GM19239 (cell line): ENCODE measurements at places on chromosomes 1 and 21.

GRCh38 chr1:119046785-119047438, 58.8 kb upstream of the TBX15 start:
- DNase-seq: no peak

DNA sequence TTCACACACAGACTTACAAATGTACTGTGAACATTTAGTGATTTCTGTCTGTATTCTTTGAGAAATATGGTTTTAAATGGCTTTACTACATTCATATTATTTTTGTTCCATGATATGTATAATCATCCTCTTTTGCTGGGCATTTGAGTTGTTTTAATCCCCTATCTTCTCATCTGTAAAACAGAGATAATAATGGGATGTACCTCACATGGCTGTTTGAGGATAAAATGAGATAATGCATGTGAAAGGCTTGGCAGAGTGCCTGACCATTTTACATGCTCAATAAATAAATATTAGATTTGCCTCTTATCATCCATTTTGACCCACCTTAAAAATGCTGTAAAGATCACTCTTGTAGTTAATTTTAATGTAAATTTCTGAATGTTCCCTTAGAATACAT, 197.2 kb downstream of the C1orf94 start:
- no peak for DNase-seq

DNA sequence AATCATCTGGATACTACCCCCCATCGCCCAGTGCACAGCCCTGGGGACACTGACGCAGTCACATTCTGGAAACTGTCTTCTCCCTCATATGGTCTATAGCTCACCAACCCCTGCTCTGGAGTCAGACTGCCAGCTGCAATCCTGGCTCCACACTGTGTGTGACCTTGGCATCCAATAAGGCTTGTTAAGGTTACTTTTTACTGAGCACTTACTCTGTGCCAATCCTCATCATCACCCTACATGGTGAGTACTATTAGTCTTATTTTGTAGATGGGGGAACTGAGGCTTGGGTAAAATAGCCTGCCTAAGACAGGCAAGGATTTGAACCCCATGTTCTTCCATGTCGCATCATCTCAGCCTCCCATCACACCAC, 34.9 kb downstream of the AHDC1 start:
- DNase-seq: no peak

DNA sequence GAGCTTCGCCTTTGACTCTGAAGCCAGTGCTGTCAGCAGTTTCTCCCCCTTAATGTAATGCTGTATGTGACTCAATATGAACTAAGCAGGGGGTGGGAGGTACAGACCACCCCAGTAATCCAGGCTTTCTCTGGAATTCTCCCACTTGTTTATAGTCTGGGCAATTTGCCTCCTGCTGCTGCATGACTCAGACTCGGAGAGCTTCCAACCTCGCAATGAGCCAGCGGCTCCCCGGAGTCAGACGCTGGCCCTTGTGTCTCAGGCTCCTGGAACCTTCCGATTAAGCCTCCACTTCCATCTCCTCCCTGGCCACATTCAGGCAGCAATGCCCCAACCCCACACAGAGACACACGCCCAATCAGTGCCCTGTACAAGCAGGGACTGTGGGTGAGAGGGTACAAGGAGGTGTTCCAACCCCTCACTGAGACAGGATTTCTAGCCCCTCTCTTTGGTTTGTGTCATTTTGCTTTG, 471.7 kb upstream of the VAMP3 start:
- no peak for DNase-seq

DNA sequence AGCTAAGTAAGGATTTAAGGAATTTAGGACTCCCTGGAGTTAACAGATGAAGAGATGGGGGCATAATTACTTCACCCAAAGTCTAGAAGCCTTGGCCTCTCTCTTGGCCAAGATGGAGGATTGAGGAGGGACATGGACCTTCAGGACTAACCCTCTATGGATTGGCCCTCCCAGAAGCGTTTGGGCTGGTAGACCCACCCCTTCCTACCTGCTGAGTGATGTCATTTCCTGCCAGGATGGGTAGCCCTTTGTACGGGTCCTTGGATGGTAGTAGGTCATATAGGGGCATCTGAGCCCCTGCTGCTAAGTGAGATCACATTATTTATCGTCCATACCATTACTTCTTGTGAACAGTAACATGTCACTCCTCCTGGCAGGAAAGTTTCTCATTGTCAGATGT, 17.7 kb downstream of the LURAP1 start:
- no peak for DNase-seq

- no peak for DNase-seq
Observed at GRCh38 chr1:18644973-18645746, 14.5 kb downstream of the PAX7 start.

DNA sequence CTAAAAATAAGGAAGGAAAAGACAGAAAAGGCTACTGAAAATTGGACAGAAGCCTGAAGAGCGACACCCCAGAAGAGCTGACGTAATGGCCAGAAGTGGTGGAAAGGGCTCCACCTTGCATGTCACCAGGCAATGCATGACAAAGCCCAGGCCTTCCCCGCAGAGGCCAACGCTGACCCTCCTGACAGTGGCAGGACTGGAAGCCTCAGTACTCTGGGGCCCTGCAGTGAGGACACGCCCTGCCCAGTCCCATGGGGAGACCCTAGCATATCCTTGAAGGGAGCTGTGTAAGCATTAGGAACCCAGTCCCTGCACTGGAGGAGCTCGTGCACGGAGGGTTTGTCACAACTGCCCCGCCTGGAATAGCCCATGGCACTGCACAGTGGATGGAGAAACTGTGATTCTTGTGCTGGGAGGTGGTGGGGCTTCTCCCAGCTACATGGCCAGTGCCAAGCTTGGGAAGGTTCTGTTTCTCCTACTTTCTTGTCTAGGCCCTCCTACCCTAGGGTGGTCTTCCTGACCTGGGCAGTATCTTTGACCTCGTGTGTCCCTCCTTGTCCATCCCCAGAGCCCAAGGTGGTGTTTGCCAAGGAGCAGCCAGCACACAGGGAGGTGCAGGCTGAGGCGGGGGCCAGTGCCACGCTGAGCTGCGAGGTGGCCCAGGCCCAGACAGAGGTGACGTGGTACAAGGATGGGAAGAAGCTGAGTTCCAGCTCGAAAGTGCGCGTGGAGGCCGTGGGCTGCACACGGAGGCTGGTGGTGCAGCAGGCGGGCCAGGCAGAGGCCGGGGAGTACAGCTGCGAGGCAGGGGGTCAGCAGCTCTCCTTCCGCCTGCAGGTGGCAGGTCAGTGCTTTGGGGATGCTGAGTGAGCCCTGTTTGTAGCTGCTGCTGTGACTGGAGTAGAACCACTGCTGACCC, 60.4 kb downstream of the OBSCN start:
- no peak for DNase-seq

DNA sequence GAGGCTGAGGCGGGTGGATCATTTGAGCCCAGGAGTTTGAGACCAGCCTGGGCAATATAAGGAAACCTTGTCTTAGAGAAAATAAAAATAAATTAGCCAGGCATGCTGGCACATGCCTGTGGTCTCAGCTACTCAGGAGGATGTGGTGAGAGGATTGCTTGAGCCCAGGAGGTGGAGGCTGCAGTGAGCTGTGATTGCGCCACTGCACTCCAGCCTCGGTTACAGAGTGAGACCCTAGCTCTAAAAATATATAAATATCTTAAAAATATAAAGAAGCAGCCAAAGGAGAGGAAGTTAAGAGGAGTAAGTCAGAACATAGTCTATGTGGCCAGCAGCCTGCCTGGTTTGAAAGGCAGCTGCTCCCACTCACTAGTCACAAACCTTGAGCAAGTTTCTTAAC, 4.5 kb upstream of the IL10RB start:
- no peak for DNase-seq

- DNase-seq: no peak
Observed at GRCh38 chr1:184597650-184598357, 156.9 kb downstream of the EDEM3 start.

DNA sequence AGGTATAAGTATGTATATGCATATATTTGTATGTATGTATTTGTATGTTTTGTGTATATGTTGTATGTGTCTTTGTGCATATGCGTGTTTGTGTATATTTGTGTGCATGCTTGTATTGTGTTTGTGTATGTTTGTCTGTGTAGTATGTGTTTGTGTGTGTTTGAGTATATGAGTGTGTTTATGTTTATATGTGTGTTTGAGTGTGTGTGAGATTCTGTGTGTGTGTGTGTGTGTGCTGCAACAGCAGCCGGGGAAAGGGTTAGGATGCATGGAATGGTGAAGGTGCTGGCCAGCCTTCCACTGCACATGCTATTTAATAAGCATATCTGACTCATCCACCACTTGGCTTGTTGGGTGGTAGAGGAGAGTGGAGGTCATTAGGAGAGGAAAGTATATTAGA, 46.6 kb upstream of the RAB4A start:
- DNase-seq: no peak

DNA sequence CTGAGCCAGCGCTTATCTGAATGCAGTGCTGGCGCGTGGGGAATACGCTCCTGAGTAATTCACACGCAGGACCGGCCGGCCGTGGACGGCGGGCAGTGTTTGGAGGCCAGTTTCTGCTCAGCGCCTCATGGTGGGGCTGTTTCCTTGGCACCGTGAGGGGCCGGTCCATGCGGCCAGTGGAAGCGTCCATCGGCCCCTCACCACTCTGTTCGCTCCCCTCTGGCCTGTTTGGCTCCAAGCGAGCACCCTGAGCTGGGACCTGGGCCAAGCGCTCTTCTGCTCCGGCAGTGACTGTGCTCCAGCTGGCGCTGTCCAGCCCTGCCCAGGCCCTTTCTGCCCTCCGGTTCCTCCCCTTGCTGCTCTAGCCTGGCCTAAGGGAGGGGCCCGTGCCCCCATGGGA, 16.3 kb upstream of the PLCH2 start:
- no peak for DNase-seq

- DNase-seq: no peak
Observed at GRCh38 chr1:212980123-212980785, 29.9 kb downstream of the VASH2 start.

GRCh38 chr1:50735443-50735842, 224.6 kb downstream of the FAF1 start:
- no peak for DNase-seq

DNA sequence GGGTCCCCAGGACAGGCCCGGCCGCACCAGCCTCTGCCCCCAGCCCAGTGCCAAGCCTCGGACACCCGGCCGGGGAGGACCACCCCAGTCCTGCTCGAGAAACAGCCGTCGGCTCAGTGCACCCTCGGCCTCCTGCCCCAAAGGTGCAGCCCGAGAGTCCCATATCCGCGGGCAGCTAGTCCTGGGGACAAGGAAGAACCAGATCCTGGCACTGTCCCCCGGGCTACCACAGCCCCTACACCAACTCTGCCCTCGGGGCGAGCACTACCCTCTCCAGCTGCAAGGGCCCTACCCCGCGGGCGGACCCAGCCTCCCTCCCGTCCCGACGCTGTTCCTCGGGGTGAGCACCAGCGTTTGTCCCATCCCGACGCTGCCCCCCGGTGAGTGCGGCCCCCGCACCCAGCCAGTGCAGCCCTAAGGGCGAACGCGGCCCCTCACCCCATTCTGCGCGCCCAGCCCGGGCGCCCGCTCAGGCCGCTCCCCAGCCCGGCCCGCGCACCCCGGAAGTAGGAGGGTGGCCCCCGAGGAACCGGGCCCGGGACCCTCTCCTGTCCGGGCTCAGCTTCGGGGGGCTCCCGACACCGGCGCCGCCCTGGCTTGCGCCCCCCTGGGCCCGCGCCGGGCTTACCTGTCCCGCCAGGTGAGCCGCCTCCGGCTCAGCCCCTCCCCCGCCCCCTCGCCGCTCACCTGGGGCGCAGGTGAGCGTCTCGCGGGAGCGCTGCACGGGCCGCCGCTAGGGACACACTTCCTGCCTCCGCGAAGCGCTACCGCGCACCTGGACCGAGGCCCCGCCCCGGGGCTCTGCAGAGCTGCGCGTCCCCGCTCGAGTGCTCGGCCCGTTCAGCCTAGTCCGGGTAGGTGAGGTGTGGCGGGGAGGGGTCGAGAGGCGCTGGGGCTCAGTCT, at the start of gene KDF1:
TSS of gene KDF1 (minus strand) at position 747 of the 903 bp plus-strand sequence. CDS start 8,088 bp downstream, outside the sequence.
- DNase-seq: no peak

DNA sequence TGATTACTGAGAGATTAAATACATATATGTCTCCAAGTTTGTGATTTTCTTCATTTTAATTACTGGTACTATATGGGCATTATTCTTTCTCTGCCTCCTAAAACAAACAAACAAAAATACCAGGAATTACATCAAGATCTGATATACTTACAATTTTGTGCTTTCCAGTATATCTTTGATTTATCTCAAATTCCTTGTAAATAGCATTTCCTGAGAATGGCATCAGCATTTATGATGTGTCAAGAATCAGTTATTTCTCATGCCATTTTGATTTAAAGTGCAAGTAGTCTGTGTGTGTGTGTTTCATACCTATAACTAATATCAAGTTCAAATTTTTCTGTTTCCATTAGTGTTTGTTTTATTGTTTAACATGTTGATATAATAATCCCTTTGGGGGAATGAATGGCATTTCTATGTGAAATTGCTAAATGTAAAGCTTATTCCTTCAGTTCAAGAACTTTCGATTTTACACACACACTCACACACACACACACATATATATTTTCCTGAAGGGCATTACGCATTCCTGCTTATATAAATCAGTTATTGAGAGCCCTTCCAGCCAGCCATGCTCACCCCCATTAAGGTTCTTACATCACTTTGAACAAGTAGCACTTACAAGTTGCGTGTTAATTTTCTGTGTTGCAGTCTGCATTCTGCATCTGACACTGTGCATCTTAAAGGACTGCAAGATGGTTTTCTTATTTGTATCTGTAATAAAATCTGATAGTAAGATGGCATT, 102.7 kb downstream of the NEK7 start:
- no peak for DNase-seq

DNA sequence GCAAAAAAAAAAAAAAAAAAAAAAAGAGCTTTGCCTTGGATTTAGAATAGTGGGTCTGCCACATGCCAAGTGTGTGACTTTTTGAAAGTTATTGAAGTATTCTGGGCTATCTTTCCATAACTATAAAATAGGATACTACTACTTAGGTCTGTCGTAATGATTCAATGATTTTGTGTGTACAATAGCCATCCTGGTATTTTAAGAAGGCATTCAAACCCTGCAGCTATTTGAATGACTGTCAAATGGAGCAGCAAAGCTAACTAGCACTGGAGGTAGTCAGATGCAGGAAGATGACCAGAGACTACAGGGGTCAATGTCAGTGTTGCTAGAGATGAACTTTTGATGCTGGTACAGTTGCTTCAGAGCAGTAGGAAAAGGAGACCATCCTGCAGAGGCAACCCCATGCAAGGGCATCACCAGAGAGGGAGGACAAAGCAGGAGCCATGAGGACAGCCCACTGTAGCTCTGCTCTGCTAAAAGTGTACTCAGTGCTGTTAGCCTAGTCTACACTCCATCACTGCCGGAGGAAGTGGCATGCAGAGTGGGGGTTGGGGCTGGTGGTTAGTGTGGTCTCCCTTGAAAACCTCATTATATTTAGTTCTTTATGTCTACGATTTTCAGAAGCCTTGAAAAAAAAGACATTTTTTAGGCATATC, 29.0 kb downstream of the DUSP10 start:
- DNase-seq: peak; percentile 21

GRCh38 chr1:169107603-169108208, 1.2 kb downstream of the ATP1B1 start:
- DNase-seq: no peak

- DNase-seq: no peak
Observed at GRCh38 chr1:48848035-48848434, 71.3 kb upstream of the BEND5 start.
